ENCODE measurements at places on chromosomes 6 and 20.
A peak's percentile ranks its signal among the peaks of the same experiment; 100 is the strongest.

DNA sequence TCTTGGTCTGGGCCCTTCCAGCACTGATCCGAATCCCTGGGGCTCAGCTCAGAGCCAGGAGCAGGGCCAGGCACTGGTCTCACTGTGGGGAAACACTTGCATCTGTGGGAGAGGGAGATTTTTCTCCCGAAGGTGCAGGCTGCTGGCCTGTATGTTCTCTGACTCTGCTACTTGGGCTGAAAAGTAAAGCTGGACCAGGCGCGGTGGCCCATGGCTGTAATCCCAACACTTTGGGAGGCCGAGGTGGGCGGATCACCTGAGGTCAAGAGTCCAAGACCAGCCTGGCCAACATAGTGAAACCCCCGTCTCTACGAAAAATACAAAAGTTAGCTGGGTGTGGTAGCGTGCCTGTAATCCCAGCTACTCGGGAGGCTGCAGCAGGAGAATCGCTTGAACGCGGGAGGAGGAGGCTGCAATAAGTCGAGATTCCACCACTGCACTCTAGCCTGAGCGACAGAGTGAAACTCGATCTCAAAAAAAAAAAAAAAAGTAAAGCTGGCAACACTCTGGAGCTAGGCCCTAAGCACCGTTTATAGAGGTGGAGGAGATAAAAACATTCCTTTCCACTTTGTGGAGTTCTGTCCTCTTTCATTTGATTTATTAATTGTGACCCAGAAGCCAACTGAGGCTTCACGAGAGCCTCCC is 41.7 kb downstream of the JPH2 start:
- no peak for DNase-seq

DNA sequence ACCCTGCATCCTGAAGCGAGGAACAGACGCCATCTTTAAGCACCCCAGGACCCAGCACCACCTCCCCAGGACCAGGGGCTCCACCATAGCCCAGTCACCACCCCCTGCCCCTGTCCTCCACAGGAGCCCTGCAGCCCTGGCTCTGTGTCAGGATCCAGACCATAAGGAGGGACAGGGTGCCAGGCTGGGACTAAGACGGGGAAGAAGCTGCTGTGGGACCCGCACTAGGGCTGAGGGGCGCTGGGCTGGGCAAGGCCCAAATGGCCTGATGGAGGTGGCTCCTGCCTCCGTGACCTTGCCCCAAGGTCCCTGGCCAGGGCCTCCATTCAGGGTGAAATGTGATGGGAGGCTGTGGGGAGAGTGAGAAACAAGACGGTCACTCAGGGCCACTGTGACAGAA is 385.6 kb downstream of the TAF4 start:
- no peak for DNase-seq

- DNase-seq: no peak
Measured at GRCh38 chr6:63307581-63308246, 12.1 kb downstream of the LGSN start.

- no peak for DNase-seq
Measured at GRCh38 chr6:31920811-31921210, 6.7 kb upstream of the C2 start.

GRCh38 chr6:3757241-3757641 is 5.7 kb upstream of the PXDC1 start:
- DNase-seq: no peak

DNA sequence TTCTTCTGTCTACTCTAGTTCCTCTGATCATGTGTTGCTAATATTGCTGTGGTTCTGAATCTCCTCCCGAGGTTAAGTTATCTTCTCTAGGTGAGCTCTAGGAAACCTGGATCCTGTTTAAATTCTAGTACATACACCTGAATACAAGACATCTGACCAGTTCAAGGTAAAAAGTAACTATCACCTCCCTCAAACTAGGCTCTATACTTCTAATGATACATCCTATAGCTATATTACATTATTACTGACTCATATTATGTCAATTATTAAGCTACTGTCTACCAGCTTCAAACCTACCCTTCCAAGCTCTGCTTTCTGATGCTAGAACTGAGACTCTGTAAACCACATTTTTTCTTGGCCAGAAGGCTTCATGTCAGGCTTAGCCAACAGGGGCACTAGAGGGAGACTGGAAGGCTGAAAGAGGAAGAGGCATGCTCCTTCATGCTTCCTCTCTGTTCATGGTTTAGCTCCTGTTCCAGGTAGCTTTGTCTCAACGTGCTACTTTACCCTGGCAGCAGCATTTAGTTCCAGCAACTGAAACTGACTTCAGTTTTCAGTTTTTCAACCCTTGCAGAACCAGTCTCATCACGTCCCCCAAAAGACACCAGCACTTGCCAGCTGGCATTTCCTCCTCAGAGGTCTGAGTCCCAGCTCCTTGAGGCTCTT is 148.4 kb upstream of the TOP1 start:
- DNase-seq: no peak

DNA sequence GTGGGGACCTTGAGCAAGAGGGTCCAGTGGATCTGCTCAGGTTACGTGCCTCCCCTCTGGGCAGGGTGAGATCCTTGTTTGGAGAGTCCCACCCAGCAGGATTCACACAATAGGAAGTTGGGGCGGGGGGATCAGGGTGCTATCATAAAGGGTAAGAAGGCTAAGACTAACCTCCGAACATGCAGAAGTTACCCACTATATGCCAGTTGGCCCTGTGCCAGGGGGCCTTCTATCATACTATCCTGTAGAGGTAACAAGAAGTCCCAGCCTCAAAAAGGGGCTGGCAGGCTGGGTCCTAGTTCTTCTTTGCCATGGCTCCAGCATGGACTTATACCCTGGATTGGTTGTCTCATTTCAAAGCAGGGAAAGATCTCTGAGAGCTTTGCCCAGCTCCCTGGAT is 94.1 kb downstream of the CDH26 start:
- DNase-seq: no peak

- DNase-seq: no peak
Measured at GRCh38 chr6:63507096-63507495, 65.2 kb upstream of the LOC128125822 start.

DNA sequence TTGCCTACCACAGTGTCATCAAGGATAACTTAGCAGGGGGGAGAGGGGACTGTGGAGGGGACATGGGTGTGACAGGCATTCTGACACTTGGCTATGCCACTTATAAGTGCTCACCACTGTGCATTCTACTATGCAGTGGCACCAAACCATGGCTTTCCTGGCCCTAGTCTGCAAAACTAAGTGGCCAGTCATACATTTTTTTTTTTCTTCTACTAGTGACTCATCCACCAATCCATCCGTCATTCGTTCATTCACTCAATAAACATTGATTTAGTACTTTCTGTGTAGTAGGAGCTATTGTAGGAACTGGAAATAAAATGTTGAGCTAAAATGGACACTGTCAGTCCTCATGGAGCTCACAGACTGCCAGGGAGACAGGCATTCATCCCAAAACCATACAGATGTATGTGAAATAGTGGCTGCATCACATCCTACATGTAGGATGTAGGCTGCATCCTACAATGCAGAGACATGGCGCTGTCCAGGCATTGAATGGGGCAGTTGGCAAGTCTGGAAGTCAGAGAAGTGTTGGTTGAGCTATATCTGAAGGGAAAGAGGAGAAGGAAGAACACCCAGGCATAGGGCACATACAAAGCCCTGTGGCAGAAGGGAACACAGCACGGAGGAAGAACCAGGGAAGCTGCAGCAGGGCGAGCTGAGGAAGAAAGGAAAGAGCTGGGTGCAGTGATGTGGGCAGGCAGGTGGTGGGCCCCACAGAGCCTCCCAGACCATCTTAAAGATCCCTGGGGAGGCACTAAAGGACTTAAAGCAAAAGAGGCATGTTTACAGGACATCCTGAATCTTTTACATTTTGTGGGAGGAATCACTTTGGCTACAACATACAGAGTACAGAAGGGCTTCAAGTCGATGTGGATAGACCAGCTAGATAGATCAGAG is 224.4 kb downstream of the UST start:
- DNase-seq: no peak

GRCh38 chr6:53567701-53568100 is 22.8 kb upstream of the GCLC start:
- DNase-seq: no peak

- DNase-seq: no peak
Measured at GRCh38 chr6:14217728-14218518, 100.4 kb downstream of the CD83 start.

- DNase-seq: no peak
Measured at GRCh38 chr6:109178921-109179320, 83.6 kb downstream of the CEP57L1 start.

DNA sequence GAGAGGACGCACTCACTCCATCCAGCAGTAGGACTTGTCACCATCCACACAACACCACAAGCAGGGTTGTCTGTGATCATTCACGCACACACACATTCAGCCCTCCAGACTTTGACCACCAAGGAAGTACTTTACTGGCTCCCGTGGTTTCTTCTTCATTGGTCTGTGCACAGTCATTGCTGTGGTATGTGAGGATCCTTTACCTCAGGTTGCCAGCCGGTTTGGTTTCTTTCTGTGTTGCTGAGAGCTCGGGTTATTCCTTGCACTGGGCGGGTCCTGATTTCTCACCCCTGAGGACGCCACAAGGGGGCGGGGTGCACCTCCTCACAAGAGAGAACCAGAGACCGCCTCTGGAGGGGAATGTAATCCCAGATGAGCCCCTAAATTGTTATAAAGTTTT is 11.2 kb downstream of the SLC35A1 start:
- DNase-seq: no peak

DNA sequence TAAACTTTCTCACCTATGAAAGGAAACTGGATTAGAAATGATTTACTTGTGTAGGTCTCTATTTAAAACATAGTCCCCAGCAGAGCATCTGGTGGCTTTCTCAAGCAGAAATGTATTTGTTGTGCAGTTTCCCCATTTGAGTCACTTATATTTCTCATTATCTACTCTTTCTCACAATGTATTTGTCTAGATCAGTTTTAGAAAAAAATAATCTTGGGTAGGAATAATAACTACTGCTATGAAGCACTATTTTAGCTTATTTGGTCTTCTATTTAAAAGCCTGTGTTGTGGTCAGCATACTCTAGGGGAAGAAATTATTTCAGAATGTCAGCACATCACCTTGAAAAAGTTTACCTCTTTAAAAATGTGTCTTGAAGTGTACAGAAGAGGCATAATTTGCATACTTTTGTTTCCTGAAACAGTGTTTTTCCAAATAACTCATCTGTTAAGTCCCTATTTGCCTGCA is 60.9 kb upstream of the PRL start:
- DNase-seq: no peak

GRCh38 chr6:36977470-36977941 is 8.5 kb downstream of the MTCH1 start:
- DNase-seq: no peak

GRCh38 chr20:33130568-33131061 is 37.3 kb upstream of the BPIFA2 start:
- no peak for DNase-seq

DNA sequence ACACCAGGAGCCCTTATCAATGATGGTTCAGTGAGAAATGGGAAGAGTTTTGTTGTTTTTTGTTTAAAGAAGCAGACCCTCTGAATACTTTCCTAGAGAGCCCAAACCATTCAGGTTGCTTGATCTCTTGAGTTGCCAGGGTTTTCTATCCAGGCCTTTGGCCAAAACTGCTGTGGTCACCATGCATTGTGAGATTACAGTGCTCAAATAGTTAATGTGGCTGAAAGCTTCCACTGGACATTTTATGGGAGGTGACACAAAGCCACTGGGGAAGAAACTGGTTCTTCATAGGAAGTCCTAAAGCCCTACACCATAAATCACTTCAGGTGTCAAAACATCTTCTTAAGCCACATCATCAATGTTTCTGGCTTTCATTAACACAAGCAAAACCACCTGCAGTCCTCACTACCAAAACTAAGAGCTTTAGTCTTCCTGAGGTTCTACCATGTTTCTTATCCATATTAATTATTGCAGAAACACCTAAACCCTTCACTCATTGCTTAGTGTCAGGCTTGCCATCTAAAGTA is 101.6 kb downstream of the IBTK start:
- DNase-seq: no peak

- DNase-seq: no peak
Measured at GRCh38 chr6:42482174-42482573, 30.4 kb upstream of the TRERF1 start.

DNA sequence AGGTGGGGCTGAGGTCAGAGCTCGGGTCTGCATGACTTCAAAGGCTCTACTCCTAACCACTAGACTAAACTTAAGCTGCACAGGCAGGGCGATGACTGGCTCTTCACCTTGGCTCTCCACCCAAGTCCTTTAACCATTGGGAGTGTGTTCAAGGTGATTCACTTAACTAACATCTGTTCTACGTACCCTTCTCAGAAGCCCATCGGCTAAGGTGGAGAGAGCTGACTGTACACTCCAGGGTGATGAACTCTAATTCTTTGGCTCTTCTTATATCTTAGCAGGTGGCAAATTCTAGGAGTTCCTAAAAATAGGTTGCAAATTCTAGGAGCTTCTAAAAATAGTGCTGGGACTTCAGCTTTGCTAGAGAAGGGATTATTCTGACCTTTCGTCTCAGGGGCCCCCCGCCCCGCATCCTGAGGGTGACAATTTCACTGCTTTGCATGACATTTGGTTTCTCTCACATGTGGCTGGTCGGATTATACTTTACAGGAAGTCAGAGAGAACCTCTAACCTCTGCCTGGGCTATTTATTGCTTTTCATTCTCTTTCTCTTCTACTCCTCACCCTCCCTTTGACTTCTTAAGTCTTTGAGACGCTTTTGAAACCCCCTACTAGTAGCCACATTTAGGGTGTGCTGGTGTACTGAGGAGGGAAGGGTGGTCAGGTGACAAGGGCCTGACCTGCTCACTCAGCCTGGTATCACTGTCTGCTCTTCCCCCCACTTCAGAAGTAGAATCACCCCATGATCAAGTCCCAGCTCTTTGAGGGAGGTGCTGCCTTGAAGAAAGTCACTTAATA is 55.5 kb downstream of the PRDM1 start:
- DNase-seq: peak; percentile 38

- no peak for DNase-seq
Measured at GRCh38 chr6:87068795-87069194, 26.1 kb downstream of the CGA start.

Measured in GM18507 (cell line).